Endothelial cell (in vitro differentiated cells): ENCODE measurements at places on chromosomes 16 and 17. TPM values are rescaled to one million over a fixed set of nuclear protein-coding genes. Genes with fewer than 3 reads are reported as not detected.

Gene TAT
- not detected for total RNA-seq

Gene FN3K
- total RNA-seq, result 10.6 TPM

DNA sequence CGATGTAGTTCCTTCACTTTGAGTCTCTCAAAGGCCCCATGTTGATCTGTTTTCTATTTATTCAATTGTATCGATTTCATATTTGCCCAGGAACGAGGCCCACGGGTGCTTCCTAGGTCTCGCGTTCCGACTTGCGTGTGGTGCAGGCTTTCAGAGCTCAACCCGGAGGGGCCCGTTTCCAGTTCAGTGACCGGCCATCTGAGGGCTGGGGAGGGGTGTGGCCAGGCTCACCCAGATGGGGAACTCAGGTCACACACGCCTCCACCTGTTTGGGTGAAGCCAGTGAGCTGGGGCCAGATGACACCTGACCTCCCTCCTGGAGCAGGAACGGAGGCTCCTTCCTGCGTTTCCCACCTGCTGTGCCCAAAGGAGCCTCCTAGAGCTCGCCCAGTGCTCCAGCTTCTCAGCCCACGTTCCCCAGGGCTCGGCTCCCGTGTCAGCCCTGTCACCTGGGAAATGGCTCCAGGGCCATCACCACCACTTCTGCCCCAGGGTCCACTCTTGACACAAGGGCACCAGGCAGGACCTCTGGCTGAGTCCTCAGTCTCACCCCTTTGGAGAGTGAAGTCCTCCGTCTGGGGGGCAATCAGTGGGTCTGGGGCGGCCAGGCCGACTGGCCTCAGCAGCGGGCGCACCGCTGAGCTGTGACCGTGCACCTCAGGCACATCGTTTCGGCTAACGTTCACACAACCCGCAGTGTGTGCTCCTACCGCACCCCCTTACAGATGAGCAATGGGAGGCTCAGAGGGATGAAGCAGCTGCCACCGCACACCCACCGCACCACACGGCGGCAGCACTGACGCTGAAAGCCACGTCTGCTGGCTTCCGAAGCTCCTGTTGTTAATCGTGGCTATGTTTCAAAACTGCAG, 18.0 kb downstream of the FOXF1 start:
- DNase-seq, result no peak

DNA sequence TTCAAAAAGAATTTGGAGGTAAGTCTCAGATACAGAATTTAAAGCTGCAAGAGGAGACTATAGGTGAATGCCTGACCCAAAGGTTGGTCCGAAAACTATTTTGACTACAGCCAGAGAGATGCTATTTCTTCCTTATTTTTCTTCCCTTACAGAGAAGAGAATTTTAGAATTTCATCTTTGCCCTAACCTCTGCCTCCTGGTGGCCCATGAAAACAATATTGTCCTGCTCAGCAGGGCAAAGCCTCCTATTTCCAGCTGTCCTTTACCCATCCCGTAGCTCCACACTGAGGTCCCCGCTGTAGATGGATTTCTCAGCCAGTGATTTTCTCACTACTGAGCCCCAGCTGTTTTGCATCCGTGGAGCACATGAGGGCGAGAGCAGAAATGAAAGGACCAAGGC, 24.6 kb downstream of the HOXB1 start:
- no peak for DNase-seq

- no peak for DNase-seq
Observed at GRCh38 chr17:69430488-69430887, 16.0 kb downstream of the MAP2K6 start.

DNA sequence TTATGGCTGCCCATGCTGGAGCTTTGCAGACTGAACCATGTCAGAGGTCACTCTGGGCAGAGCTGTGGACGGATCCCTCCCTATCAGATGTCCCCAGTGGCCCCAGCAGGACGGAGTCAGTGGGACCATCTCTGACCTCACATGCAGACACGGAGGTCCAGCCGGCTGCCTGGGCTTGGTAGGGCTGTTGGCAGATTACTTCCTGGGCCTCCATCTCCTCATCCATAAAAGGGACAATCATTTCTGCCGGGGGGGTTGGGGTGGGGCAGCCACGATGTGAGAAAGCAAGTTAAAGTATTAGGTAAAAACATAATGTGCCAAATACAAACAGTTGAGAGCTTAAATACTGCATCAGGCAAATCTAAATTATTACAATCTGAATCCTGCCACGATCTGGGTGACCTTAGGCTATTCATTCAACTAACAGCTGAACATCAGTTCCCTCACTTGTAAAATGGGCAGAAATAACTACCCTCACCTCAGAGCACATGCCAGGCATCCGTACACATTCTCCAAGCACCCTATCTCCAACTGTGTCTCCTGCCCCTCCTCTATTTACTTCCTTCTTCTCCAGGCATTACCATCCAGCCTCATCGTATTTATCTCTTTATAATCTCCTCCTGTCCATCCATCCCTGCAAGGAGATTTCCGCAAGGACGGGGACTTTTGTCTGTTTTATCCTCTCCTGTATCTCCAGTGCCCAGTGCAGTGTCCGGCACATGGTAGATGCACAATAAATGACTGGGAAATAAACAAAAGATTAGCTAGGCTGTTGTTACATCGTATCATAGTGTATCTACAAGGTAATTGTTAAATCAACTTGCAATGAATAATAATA, 192.3 kb upstream of the FOXF1 start:
- DNase-seq, result no peak

GRCh38 chr16:9612267-9612666, 520.8 kb downstream of the HAPSTR1 start:
- no peak for DNase-seq

- DNase-seq, result no peak
Observed at GRCh38 chr16:81688182-81688581, 90.9 kb upstream of the PLCG2 start.

- DNase-seq, result no peak
Observed at GRCh38 chr16:90057738-90058173, 19.4 kb downstream of the PRDM7 start.
